ENCODE measurements at places on chromosomes 7 and 10.
A peak's percentile ranks its signal among the peaks of the same experiment; 100 is the strongest.

- DNase-seq: peak; percentile 29
These were observed 248.9 kb downstream of the COBL start for GRCh38 chr7:51067757-51068156.

DNA sequence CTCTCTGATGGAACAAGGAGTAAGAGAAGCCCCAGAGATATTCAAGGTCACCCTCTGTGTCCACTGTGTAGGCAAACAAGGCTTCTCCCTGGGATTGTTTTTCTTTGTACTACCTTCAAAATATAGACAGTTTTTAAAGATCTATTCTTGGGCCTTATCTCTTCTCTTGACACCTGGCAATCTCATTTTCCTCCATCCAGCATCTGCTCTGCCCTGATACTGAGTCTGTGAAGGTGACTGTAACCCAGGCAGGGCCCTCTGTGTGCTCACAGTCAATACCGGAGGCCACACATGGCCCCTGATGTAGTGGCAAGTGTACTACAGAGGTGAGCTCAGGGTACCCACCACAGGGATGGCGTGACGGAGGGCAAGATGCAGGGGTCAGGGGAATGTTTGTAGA is 221.1 kb downstream of the SNX10 start:
- DNase-seq: no peak

GRCh38 chr7:112907658-112908057 is 117.5 kb upstream of the TMEM168 start:
- DNase-seq: no peak

DNA sequence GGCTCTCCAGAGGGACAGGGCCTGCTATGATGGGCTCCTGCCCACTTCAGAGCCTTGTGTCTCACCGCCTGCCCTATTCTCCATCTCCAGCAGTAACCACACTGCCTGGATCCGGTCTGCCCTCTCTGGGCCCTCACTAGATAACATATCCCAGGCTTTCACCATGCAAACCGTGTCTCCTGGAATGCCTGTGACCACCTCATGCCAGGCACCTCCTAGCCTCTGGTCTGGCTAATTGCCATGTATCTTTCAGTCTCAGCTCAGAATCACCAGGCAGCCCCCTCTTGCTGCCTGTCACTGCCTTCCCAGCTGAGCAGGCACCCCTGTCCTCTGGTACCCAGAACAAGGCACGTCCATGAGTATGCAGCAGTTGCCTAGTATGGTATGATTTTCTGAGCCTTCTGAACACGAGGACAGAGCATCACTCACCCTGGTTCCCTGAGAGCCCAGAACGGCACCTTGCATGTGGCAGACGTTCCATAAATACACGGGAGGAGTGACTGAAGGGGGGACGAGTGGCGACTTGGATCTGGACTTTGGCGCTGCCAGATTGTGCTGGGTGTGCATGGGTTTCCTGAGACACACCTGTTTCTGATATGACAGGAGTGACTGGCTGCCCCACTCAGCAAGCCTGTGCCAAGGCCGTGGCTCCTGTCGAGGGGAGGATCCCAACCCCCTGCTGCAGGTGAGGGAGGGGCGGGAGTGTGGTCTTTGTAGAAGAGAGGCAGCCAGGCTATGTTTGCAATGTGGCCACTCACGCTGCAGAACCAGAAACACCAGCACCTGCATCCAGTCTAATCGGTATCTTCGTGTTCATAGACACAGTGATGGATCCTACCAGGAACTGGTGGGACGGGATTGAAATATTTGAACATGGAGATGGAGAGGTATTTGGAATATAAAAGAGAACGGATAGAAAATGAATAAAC is 95.2 kb downstream of the VOPP1 start:
- no peak for DNase-seq

DNA sequence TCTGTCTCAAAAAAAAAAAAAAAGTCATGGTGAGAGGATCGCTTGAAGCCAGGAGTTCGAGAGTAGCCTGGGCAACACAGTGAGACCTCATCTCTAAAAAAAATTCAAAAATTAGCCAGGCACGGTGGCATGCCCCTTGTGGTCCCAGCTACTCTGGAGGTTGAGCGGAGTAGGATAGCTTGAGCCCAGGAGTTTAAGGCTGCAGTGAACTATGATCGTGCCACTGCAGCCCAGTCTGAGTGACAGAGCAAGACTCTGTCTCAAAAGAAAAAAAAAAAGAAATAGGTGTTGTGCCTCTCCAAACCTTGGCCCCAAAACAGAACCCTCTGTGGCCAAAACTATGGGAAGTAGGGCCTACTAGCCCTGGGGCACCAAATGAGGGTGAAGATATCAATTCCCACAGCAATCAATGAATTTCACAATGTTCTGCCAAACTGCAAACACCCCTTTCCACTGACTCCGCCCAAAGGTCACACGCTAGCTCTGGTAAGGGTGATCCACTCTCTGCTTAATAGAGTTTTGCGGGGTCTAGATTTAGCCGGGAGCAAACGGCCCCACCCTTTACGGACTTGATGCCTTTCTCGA is 16.9 kb downstream of the SSC4D start:
- no peak for DNase-seq

- no peak for DNase-seq
These were observed 243.0 kb upstream of the FZD8 start for GRCh38 chr10:35885076-35885475.

DNA sequence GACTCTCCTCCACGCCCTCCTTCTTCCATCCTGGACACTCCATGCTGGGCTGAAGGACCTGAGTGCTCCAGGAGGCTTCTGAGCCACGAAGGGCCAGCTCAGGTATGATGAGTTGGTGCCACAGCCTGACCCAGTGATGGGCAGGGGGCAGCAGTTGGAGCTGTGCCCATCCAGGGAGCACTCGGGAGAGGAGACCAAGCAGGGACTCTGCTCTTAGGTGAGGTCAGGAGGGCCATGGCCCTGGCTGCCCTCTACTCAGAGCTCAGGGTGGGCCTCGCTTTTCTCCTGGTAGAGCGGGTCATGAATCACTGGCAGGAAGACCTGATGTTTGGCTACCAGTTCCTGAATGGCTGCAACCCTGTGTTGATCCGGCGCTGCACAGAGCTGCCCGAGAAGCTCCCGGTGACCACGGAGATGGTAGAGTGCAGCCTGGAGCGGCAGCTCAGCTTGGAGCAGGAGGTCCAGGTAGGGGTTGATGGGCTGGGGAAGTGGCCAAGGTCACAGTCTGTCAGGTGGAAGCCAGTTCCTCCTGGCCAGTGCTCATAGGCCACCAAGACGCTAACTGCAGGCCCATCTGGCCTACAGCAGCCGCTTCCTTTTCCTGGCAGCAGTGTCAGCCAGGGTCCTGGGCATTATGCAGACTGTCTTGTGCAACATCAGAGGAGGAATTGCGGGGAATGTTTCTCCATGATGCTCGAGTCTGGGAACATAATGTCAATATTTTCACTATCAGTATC is 50.8 kb downstream of the ALOX5 start:
- no peak for DNase-seq

DNA sequence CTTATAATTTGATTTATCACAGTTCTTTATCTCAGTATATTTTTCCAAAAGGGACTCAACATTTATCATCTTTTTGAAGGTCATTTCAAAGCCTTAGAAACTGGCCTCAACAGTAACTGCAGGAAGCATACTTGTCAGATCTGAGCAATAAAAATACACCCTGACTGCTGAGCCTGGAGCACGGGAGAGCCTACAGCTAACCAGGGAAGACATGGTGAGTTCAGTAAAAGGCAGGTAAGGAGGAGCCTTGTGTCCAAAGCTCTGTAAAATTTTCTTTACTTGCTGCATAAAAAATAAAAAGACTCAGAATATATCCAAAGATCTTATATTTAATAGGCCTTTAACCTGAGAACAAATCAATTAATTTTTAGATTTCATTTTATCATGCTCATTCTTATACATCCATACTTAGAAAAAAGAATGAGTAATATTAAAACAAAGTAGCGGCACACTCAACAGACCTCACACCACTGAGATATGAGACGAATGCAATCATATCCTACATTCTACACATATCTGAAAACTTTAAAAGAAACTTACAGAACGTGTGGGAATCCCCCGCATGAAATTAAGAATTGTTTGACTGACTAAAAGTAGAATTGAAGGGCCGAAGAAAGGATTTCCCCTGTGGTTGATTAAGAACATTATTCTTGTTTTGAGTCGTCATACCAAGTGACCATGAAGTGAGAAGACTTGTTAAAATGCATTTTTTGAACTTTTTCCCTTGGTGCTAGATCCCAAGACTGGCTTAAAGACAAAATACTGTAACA is 296.4 kb upstream of the MKLN1 start:
- no peak for DNase-seq

DNA sequence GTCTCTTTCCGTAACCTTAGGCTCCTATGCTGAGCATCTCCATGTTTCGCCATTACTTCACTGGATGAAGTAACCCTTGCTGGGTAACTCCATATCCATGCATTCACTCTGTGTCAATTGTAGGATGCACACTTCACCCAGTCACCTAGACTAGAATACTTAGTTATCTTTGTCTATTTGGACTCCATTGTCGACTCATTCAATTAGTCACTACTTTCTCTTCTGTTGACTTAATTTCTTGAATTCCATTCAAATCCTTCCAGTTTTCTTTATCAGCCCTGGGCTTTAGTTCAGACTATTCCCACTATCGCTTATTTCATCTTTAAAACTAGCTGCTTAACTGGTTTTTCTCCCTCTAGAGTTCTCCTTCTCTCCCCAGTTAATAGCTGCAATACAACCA is 111.3 kb upstream of the TNS3 start:
- no peak for DNase-seq

- no peak for DNase-seq
These were observed 367.9 kb downstream of the TYW1 start for GRCh38 chr7:67364441-67365017.

GRCh38 chr10:10780746-10781145 is 236.9 kb upstream of the CELF2 start:
- DNase-seq: no peak

GRCh38 chr7:106120500-106120899 is 8.4 kb upstream of the SYPL1 start:
- no peak for DNase-seq

DNA sequence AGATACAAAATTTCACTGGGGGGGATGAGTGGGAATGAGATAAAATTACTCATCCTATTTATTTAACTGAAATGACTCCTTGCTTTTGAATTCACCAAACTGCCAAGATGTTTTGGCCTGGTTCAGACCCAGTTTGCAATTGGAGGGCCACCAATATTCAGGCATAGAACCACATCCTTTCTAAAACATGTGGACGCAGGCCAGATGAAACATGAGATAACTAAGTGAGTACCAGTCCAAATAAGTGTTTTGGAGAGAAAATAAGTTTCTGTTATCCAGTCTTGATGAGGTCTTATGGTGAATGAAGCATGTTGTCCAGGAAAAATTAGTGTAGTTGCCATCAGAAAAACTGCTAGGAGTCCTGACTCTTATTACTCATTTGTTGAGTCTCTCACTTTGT is 36.3 kb upstream of the PDK4 start:
- DNase-seq: no peak

- no peak for DNase-seq
These were observed 23.2 kb downstream of the BET1 start for GRCh38 chr7:93980744-93981479.

- DNase-seq: no peak
These were observed 484.7 kb downstream of the PTPRN2 start for GRCh38 chr7:158102897-158103296.

GRCh38 chr7:18995811-18996426 is 121.5 kb downstream of the TWIST1 start:
- DNase-seq: no peak

- DNase-seq: no peak
These were observed 171.5 kb downstream of the PRPF18 start for GRCh38 chr10:13758312-13758711.

- DNase-seq: no peak
These were observed 41.8 kb downstream of the EGFR start for GRCh38 chr7:55060636-55061022.

DNA sequence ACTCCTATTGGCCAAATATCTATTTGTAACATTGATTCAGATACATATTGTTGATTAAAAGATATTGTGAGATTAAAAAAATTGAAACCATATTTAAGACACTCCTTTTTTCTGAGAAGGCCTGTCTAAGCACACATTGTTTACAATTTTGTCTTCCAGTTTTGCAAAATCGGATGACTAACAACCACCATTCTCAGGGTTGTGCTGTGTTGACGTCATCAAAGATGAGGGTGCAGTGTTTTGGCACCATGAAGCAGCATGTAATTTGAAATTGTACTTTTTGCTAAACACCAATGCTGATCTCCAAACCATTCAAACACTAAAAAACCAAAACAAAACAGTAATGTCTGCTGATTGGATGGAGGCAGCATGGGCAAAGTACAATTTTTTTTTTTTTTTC is 7.4 kb downstream of the CREB5 start:
- DNase-seq: no peak

DNA sequence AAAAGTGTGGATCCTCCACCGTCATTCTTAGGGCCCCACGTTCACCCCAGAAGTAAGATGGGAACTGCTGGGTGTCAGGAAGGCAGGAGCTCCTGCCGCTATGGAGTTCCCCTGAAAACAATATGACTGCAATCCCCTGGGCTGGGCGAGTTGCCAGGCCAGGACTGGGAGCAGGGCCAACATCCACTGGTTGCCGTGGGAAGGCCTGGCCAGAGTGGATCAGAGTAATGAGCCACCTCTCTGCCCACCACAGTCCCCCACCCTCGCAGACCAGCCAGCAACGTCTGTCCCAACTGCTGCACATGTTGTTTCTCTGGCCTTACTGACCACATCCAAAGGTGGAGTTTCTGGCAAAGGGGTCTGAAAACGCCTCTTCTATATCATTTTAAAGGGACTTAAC is 86.6 kb downstream of the STRA8 start:
- peak; percentile 66 for DNase-seq

GRCh38 chr7:23062452-23062851 is 43.1 kb upstream of the KLHL7 start:
- DNase-seq: no peak

DNA sequence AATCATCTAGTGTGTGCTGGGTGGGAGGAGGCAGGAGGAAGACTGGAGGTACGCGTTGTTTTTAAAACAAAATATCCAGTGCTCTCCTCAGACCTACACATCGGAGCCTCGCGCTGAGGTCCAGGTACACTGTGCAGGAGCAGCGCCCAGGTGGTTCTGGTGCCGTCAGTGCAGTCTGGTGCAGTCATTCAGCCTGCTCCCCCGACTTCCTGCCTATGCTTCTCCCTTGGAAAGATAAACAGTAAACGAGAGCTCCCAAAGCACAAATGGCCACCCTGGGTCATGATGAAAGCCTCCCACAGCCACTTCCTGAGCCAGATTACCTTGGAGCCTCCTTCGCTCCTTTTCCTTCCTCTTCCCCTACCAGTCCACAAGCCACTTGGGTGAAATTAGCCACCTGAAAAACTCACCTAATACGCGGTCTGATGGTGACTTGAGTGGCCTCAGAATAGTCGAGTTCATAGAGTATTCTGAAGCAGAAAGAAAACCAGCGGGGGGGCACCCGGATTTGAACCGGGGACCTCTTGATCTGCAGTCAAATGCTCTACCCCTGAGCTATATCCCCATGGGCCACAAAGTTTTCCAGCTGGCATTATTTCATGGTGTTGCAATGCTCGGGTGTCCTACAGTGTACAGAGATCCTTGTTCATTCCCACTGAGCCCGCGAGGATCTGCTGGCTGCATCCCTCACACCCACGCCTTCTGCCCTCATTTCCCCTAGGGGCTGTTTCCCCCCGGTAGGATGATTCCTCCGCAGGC is 82.5 kb downstream of the ZNF467 start:
- peak; percentile 10 for DNase-seq

All from DMS153 (cell line).